ENCODE measurements at places on chromosomes 6 and 20.

- no peak for DNase-seq
These were observed 99.3 kb downstream of the SESN1 start for GRCh38 chr6:108995296-108995695.

GRCh38 chr6:142802124-142802523, 142.9 kb downstream of the HIVEP2 start:
- peak; percentile 50 for DNase-seq

DNA sequence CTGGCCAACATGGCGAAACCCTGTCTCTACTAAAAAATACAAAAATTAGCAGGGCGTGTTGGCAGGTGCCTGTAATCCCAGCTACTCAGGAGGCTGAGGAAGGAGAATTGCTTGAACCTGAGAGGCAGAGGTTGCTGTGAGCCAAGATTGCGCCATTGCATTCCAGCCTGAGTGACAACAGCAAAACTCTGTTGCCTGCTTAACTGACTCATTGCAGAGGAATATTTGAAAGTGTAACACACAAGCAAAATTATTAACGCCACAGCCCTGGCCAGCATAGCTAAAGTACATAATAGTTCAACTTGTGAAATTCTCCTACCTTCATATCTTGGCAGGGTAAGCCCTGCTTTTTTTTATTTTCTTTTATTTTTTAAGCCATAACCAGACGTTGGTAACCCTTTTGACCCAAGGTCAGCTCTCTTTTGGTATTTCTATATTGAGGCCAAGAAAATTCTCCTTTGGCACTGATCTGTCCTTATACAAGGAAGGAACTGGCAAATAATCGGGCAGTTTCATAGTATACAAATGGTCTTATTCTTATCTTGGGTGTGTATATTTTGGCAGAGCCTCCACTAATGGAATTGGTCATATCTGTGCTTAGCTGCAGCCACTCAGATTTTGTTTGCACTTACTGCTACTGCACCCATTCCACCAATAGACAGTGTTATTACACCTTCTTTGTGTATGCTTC, 4.0 kb upstream of the ADGRF5 start:
- DNase-seq, result no peak

DNA sequence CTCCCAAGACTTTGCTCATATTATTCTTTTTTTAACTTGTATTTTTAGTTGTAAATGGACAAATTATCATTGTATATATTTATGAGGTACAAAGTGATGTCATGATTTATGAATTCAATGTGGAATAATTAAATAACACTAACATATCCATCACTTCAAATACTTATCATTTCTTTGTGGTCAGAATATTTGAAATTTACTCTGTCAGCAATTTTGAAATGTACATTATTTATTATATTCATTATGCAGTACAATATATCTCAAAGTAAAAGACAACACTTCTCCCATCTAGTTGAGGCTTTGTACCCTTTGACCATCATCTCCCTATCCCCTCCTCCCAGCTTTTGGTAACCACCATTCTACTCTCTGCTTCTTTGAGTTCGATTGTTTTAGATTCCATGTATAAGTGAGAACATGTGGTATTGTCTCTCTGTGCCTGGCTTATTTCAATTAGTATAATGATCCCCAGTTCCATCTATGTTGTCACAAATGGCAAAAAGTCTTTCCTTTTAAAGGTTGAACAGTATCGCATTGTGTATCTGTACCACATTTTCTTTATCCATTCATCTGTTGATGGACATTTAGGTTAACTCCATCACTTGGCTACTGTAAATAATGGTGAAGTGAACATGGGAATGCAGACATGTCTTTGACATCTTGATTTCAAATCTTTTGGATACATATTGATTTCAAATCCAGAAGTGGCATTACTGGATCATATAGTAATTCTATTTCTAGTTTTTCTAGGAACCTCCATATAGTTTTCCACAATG, 197.2 kb downstream of the KIF6 start:
- DNase-seq, result no peak

- no peak for DNase-seq
These were observed 11.5 kb downstream of the OR2H2 start for GRCh38 chr6:29596381-29596900.

DNA sequence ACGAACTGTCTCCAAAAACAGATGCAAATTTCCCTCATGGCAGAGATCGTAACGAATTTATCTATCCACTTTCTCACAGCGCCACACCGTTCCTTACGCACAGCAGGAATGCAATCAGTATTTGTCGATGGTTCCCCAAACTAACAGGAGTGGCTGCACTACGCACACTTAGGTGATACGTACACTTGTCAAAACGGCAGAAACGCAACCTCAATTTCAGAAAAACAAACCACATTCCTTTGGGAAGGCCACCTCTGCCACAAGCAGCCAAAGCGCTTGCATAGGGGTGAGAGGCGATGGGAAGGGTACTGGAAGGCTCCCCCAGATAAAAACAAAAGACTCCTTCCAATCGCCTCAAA, 638 bp downstream of the MDN1 start:
- no peak for DNase-seq

DNA sequence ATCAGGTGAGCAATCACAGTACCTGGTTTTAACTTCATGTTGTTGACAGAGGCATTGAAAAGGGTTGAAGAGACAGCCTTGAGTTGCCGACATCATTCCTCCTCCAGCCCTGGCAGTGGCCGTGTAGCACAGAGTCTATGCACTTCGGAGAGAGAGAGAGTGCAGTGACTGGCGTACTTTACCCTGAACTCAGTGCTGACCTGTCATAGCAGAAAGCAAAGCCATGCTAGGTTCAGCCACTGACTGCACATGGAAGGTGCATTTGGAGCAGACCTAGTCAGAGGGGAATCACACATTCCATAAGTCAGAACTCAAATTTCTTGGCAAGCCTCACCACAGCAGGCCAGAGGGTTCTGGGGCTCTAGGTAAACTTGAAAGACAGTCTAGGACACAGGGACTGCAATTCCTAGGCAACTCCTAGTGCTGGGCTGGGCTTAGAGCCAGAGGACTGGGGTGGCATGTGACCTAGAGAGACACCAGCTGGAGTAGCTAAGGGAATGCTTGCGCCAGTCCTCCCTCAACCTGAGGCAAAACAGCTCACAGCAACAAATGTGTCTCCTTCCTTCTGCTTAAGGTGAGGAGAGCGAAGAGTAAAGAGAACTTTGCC, 69.1 kb downstream of the ELOVL4 start:
- no peak for DNase-seq

DNA sequence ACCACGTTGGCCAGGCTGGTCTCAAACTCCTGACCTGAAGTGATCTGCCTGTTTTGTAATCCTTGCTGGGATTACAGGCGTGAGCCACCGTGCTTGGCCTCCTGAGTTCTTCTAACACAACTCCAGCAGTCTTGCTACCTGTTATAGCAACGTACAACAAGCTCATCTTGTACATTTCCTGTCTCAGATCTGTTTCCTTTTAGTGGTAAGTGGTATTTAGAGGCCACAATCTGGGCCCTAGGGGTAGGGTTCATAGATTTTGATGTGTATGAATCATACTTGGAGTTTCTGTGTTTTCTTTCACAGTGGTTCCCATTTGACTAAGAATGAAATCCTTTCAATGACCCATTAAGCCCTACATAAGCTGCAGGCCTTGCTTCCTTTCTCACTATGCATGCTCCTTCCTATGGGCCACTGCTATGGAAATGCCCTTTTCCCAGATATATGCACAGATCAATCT, 27.1 kb upstream of the SYNCRIP start:
- peak; percentile 27 for DNase-seq

DNA sequence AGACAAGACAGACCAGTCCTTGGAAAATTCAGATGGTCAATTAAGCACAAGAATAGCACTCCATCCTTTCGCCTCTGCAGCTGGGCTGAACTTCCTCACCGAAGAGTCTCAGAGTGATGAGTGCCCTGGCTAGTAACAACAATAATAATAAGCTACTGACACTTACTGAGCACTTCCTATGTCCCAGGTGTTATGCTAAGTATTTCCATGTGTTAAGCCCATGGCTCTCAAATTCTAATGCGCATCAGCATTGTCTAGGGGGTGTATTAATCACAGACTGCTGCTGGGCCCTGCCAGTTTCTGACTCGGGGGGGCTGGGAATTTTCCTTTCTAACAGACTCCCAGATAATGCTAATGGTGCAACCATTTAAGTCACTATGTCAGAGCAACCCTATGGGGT, 118.2 kb upstream of the LRFN2 start:
- DNase-seq, result no peak

- no peak for DNase-seq
These were observed 139.3 kb downstream of the TTLL2 start for GRCh38 chr6:167464177-167464576.

DNA sequence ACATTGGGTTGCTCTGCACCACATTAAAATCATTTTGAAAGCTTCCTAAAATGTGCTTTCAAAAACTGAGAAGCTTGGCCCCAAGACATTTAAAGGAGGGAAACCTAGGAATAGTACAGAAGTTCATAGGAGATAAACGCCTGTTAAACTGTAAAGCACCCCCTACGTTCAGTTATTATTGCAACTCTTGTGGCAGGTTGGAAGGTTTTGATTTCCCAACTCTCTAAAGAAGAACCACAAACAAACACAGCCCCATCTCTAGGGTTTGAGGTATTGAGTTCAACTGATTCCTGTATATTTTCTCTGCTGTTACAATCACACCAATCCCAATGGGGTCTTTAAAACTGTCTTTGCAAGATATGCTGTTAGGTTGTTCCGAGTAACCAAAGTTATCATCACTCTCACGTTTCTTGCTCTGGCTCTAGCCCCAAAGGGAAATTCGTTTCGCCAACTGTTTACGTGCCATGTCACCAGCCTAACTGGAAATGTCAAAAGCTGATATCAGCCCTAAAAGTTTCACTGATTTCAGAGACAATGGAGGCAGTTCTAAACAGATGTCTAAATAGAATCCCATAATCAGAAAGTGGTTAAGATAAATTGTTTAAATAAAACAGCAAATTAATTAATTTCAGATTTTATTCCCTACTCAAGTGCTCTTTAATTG, 12.1 kb downstream of the TFAP2A start:
- no peak for DNase-seq

DNA sequence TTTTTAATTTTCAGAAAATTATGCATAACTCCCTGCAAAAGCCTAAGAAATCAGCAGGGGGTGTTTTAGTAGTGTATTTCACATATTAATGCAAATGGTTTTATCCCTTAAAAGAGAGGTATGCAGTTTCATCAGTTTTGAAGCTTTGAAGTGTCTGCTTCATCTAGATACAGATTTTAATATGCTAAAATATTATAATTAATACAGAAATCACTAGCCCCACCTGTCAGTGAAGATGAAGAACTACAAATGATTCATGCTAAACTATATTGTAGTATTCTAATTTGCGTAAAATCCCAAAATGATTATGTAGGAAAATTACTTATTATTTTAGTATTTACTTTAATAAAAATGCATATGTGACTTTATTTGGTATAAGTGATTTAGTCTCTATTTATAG, 2.9 kb upstream of the TFB1M start:
- no peak for DNase-seq

- DNase-seq, result no peak
These were observed 96.1 kb downstream of the PPP1R14C start for GRCh38 chr6:150238846-150239407.

DNA sequence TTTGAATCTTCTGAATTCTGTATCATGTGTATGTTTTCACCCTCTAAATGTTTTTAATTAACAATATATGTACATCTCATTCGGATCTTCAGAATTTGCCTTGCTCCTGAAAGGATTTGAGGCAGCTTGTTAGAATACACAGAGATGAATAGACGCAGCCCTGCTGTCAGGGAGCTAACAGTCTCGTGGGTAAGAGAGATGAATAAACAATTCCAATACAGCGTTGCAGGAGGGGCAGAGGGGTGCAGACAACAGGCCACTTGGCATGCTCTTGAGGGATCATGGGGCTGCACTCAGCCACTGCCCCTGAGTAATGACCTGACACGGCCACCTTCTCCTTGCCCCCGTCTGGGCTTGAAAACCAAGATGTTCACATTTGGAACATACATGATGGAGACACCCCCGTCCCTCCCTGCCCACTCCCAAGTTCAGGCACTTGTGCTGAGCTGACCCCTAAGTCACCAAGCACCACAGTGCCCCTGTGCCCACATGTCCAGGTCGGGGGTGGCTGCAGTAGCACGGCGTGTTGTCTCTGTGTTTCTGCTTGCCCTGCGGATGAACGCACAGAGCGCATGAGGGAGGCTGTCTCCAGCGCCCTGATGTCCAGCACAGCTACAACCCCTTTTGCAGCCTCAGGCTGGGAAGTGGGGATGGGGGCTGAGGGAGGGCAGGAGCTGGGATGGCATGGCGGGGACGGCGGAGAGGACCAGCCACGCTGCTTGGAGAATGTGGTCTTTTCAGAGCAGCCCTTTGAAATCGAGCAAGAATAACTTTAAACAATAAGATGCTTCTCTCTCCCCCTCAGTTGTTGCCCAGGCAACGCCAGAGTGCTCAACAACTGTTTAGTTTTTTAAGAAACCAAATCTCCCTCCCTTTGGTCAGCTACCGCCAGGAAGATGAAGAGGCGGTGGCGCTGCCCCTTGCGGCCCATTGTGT, 33.0 kb upstream of the CDH22 start:
- DNase-seq, result no peak

GRCh38 chr20:32528171-32528891, 56.8 kb downstream of the NOL4L start:
- no peak for DNase-seq

GRCh38 chr20:52230409-52230808, 38.8 kb upstream of the ZFP64 start:
- DNase-seq, result no peak

- no peak for DNase-seq
These were observed 126.5 kb upstream of the KCNK16 start for GRCh38 chr6:39449022-39449421.

DNA sequence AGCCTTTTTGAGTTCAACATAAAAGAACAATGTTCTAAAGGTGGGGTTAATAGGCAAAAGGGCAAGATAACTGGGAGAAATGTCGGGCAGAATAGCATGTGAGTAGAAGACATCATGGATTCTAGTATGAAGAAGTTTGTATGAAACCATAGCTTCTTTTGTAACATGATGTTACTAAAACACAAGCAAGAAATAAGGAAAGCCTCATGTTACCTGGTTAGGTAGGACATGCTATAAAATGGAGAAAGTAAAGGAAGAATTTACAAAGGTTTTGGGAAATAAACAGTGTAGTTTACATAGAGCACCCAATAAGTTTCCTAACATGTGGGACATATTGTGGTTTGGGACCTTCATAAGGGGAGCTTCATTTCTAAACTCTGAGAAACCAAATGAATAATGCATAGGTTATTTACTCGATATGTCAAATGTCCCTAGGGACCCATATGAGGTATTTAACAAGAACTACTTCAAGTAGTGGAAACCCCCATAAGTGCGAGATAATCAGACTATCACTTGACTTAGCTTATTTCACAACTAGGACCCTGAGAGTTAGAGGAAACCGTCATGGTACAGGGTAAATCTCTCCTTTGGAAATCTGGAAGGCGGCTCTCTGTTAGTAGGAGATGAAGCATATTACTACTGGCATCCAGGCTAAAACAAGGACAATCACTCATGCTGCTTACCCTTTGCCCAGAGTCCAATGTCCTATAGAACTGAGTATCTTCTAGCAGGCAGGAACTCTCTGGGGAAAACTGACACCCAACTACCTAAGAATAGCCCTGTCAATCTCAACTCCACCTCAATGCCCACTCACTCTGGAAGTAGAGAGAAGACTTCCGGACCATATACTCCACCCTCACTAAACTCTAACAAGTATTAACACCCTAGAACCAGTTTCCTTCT, 57.5 kb downstream of the ILRUN start:
- no peak for DNase-seq

GRCh38 chr20:20685635-20686034, 26.8 kb downstream of the RALGAPA2 start:
- DNase-seq, result no peak
